ENCODE measurements at places on chromosomes 2 and 18.

- no peak for DNase-seq
Observed at GRCh38 chr18:73677450-73677849, 470.2 kb downstream of the FBXO15 start.

DNA sequence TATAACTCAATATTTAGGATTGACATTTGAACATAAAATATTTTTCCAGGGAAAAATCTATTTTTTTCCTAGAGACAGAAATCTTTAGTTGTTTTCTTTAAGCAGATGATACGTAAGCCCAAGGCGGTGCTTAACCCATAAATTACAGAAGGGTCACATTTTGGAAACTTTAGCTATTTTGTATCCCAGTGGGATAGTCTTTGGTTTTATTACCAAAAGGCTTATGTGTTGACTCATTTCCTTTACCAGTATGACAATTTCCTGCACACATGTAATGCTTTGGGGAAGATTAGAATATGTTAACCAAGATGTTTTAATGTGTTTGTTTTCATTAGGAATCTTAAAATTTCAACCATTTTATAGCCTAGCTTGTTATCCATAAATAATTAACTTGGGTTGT is 24.8 kb downstream of the DYNC1I2 start:
- no peak for DNase-seq

GRCh38 chr2:1586251-1586922 is 157.9 kb downstream of the PXDN start:
- no peak for DNase-seq

GRCh38 chr18:10308154-10308553 is 146.3 kb upstream of the APCDD1 start:
- DNase-seq, result no peak

DNA sequence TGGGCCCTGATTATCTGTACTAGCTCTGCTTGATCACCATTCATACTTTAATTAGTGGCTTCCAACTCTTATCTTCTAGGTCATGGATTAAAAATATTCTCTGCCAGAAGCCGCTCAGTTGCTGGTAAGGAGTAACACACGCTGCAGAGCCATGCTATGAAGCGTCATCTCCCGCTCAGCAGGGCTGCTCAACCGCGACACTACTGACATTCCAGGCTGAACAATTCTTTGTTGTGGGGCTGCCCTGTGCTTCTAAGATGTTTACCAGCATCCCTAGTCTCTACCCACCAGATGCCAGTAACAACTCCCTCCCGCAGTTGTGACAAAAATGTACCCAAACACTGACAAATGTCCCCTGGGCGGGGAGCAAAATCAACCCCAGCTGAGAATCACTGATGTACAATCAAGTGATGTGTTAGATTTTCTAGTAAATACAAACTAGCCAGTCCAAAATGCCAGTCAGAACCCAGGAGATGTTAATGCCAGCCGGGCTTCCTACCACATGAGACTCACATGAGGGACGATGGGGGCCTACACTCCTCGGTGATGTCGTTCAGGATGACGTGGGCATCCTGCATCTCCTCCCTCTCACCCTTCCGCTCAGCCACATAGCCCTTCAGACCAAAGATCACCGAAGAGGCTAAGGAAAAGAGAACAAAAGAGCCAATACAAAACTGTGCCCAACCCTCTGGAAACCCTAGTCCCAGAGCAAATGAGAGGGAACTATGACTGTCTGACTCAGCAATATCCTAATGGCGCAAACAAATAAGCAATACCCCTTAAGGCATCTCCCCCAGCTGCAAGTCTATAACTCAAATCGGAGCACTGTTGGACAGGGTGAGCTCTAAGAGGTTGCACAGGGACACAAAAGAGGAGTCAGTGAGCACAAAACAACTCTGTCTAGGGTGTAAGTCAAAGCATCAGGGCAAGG is 15.6 kb downstream of the ILKAP start:
- DNase-seq, result no peak

- DNase-seq, result no peak
Observed at GRCh38 chr2:26632624-26633185, 8.5 kb downstream of the CIB4 start.

GRCh38 chr2:143686585-143687164 is 557.5 kb downstream of the ARHGAP15 start:
- no peak for DNase-seq

DNA sequence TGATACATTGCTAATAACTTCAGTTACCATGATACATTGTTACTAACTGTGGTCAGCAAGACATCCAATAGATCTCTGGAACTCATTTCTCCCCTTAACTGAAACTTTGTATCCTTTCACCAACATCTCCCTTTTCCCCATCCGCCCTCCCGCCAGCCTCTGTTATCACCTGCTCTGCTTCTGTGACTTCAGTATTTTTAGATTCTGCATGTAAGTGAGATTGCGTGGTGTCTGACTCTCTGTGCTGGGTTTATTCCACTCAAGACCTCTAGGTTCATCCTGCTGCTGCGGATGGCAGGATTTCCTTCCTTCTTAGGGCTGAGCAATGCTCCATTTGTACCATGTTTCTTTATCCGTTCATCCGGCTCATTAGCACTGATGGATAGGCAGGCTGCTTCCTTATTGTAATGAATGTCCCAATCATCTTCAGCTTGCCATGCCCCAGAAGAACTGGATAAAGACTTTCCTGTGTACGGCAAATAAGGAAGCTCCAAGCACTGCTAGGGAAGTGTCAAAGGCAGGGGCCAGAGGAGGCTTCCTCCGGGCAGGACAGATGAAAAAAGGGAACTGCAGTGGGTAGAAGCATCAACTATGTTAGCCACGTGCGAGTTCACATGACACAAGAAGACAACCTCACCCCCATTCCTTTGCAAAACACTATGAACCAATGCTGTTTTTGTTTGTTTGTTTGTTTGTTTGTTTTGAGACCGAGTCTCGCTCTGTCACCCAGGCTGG is 113.4 kb downstream of the EIPR1 start:
- peak; percentile 19 for DNase-seq

DNA sequence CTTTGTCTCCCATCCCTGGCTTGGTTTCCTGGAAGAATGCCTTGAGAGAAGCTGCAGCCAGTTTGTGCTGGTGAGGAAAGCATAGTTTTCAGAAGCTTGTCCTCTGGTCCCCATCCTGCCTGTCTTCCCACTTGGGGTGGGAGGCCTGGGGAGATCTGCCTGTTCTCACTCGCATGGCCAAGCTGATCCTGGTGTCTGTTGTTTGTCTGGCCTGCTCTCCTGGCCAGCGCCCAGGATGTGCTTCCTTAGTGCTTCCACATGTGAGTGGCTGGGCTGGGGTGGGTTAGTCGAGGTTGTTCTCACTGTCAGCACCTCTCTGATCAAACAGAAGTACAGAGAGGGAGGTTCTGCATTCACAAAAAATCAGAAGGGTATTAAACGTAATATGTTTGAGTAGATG is 49.5 kb downstream of the PTPRM start:
- DNase-seq, result no peak

DNA sequence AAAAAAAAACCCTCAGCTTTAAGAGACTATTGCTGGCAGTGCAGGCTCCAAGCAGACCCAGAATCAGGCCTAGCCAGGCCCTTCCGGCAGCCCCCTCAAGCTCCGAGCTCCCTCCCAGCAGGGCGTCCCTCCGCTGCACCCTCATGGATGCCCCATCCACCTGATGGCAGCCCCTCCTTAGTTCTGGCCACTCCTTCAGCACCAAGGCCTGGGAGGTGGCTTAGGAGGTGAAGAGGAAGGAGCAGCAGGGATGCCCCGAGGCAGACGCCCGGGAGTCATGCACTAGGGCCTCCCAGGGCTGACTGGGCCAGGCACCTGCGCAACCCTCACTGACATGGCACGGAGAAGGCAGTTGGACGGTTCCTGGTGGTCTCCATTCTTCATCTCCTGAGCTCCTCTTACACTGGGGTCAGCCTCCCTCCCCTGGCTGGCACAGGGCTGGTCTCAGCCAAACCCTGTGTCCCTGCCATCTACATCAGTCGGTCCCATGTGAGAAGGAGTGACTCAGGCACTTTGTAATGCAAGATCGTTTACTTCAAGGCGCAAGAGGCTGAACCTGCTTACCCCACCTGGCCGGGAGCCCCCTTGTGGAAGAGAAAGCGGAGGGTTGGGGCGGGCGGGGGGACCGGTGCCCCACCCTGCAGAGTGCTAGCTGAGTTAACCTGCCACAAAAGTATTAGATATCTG is 53.5 kb upstream of the ID2 start:
- no peak for DNase-seq

- DNase-seq, result no peak
Observed at GRCh38 chr2:241184901-241185300, 3.6 kb upstream of the ANO7 start.

DNA sequence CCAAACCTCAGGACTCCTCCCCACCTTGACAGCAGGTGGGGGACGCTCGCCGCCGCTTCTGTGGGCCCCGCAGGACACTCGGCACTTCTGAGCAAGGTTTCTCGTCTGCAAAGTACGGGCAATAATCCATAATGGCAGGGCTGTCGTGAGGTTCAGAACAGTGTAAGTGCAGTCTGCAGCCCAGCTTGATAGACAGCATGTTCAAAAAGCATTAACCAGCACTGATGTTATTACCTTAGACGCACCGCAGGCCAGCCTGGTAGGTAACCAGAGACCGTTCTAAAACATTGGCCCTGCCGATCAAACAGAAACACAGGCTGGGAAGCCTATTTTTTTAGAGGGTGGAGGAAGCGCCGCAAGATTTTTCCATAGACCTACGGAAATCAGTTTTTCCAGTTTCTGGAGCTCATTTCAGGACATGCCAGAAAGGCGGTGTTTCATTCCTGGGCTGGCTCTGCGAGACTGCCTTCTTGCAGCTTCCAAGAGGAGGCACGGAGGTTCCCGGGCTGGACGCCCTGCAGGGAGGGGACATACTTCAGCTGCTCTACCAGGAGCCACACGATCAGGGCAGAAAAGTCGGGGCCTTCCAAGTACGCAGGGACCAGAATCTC is 148.7 kb downstream of the TPO start:
- no peak for DNase-seq

- DNase-seq, result no peak
Observed at GRCh38 chr18:79387214-79387613, 8.5 kb upstream of the NFATC1 start.

DNA sequence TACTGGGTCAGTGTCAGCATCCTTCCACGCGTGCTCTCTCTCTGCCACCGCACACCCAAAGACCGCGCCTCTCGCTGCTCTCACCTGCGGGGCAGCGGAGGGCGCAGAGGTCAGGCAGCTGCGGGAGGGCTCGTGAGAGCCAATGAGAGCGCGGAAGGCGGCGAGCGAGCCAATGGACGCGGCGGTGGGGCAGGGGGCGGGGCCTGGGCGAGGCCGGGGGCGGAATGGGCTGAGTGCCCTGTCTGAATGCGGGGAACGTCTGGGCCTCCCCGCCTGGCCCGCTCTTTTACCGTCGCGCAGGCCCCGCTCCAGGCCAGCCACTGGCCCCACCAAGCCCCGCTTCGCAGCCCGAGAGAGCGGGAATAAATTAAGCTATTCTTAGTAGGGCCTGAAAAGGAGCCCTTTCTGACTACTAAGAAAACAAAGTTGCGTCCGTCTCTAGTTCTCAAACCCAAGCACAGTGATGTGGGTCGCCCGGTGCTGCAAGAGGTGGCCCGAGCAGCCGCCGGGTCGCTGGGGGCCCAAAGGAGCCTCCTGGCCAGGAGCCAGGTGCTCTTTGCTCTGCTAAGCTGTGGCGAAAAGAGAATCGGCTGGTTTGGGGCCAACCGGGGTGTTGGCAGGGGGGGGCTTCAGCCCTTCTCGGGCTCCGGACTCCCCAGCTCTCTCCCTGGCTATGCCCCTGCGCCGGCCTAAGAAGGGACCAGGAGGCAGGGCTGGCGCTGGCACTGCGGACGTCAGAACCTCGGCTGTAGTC is 81.1 kb upstream of the GLI2 start:
- DNase-seq, result no peak

GRCh38 chr18:80159713-80160636 is 50.9 kb downstream of the ADNP2 start:
- peak; percentile 33 for DNase-seq

DNA sequence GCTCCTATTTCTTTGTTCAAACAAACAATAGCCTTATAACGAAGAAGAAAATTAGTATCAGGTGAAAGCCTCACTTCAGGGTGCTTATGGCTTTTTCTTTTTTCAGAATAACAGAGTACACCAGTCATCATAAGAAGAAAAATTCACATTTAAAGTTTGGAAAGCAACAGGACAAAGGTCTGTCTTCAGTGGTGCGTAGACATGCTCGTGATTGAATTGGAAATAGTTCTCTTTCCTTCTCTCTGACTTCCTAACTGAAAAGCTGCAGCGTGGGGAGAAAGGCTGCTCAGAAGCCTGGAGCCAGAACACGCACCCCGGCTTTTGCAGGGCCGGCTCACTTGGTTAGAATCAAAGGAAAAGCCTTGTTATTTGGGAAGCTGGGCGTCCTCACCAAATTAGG is 127.6 kb upstream of the ZNF516 start:
- DNase-seq, result no peak

DNA sequence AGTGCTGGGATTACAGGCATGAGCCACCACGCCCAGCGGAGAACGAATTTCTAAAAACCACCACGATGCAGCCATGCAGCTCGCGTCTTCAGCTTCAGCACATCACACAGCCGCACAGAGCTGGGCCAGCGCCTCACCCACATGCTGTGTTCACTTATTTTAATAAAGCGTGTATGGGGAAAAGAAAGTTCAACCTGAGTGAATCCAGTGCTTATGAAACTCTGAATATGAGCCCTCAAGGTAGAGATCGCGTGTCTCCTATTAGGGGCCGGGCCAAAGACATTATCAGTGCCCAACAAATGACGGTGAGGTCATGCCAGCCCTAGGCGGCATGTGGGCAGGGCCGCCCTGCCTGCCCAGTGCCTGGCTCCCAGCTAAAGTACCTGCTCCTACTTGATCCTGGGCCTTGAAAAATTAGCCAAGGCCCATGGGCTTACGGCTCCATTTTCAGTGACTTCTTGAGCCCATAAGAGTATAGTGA is 44.3 kb downstream of the SPRED2 start:
- DNase-seq, result no peak

DNA sequence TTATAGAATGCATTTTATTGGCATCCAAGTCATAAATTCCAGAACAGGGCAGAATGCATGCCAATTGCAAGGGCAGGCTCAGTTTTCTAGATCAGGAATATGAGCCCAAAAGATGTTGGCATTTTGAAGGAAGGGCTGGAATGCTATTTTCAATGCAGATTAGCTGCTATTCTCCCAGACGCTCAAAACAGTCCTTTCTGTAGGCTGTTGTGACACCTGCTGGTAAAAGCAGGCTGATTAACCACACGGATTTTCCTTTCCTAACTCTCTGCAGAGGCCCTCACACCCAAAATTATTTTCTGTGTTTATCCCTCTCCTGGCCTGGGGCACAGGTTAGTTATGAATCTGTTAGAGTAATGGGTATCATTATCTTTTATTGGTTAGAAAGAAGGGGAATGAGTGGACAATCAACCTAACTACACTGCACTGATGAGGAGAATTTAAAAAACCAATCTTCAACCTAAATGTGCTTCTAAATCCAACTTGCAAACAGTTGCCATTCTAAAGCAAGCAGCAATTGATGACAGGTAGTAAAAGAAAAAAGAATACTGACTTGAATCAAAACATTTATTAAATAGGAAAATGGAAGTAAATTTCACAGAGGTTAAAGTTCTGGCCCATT is 94.0 kb downstream of the PLA2R1 start:
- DNase-seq, result peak; percentile 15
